ENCODE measurements at places on chromosomes 1 and 21.

GRCh38 chr1:240058049-240058448, 33.6 kb upstream of the FMN2 start:
- DNase-seq = no peak

- DNase-seq = no peak
Measured at GRCh38 chr1:74937176-74937575, 197.0 kb upstream of the LHX8 start.

- DNase-seq = no peak
Measured at GRCh38 chr1:63928186-63929105, 154.6 kb downstream of the ROR1 start.

DNA sequence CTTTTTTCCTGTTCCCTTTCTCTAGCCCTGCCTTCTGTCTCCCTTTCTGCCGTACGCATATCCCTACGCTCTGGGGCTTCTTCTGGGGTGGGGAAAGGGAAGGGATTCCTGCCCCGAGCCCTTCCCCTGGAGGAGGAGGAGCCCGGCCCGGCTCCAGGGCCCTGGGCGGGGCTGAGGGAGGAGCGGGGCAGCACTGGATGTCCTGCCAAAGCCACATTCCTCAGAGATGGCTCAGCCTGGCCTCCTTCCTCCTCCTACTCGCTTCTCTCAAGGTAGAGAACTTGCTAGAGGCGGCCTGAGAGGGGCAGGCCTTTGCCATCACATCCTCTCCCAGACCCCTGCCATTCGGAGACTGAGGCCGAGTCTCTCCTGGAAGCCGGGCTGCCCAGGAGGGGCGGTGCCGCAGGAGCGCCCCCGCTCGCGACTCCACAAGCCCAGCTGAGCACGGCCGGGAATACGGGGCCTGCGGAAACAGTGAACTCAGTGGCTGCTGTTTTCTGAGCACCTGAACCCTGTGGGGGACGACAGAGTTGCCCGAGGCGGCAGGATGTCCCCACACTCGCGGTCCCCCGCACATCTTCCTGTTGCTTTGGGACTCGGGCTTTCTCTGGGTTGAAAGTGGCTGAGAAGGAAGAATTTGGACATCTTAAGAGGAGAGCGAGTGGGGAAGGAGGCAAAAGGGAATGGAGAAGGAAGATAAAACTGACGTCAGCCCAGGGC, 12.2 kb downstream of the ADAMTSL4 start:
- DNase-seq = peak; percentile 78

GRCh38 chr1:240533154-240533780, 78.7 kb downstream of the GREM2 start:
- DNase-seq = no peak

- no peak for DNase-seq
Measured at GRCh38 chr1:173424782-173425407, 52.2 kb upstream of the PRDX6 start.

- no peak for DNase-seq
Measured at GRCh38 chr1:25580927-25581326, 35.7 kb upstream of the MAN1C1 start.

- no peak for DNase-seq
Measured at GRCh38 chr1:42952303-42953001, 6.2 kb downstream of the SLC2A1 start.

- DNase-seq = no peak
Measured at GRCh38 chr1:21323091-21323490, 32.8 kb upstream of the ECE1 start.

DNA sequence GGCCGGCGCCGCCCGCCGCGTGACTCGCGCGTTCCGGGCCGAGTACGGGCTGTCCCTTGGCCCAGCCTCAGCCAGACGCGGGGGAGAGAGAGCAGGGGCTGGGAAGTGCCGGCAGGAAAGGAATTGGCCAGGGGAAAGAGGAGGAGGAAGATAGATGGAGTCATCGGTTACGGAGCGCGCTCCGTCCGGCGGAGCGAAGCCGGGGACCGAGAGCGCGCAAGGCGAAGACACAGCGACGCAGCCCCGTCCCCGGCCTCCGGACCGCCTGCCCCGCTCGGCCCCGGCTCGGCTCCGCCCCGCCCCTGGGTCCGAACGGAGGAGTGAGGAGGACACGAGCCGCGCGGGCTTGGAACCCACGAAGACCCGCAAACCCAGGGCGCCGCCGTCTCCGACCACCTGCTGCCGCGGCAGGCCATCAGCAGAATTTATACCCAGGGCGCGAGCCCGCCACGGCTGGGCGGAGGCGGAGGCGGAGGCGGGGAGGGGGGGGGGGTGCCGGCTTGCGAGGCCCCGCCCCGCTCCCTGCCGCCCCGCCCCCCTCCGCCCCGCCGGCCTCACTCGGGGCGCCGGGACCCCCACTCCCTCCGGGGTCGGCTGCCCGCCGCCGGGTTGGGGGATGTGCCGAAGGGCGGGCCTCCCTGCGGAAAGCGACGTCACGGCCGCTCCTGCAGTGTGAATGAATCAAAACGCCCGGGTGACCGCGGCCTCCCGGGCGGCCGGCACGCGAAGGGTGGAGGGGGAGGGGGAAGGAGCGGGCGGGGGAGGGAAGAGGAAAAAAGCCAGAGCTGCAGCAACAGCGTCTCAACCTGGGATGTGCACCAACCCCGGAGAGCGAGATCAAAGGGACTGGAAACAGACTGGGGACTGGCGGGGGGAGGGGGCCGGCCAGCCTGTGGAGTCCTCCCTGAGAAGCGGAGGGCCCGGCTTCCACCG, at the start of gene LHX4:
Gene LHX4, plus strand, starts transcription at position 782 of the 933 bp plus-strand sequence. CDS start 266 bp downstream, outside the sequence.
- DNase-seq = peak; percentile 35

DNA sequence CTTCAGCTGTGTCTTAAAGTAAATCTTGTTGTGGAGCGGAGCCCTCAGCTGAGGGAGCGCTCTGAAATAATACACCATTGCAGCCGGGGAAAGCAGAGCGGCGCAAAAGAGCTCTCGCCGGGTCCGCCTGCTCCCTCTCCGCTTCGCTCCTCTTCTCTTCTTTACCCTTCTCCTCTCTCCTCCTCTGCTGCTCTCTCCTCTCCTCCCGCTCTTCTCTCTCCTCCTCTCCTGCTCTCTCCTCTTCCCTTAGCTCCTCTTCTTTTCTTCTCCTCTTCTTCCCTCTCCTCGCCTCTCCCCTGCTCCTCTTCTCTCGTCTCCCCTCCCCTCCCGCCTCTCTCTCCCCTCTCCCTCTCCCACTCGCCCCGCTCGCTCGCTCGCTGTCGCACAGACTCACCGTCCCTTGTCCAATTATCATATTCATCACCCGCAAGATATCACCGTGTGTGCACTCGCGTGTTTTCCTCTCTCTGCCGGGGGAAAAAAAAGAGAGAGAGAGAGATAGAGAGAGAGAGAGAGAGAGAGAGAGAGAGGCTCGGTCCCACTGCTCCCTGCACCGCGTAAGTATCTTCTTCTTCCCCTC, at the start of gene PROX1:
Gene PROX1, plus strand, starts transcription at position 47 of the 580 bp plus-strand sequence. CDS start 8,563 bp downstream, outside the sequence.
- peak; percentile 21 for DNase-seq

DNA sequence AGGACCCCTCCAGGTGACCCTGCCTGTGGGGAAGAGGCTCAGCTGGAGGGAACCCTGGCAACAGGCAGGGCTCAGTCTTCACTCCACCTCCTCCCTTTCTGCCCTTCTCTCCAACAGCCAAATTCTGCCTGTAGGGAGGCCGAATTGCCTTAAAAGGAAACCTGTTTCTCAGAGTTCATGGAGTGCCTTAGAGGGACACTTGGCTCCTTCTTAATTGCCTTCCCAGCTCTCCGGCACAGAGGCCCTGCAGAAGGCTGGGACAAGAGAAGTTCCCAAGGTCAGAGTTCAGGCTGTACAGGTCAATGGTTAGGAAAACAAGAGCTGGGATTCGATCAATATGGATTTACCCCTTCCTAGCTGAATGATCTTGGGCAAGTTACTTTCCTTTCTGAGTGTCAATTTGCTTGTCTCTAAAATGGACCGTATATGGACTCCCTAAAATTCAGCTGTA, 6.2 kb downstream of the CSRP1 start:
- no peak for DNase-seq

- DNase-seq = no peak
Measured at GRCh38 chr1:98698625-98699024, 37.1 kb downstream of the SNX7 start.

DNA sequence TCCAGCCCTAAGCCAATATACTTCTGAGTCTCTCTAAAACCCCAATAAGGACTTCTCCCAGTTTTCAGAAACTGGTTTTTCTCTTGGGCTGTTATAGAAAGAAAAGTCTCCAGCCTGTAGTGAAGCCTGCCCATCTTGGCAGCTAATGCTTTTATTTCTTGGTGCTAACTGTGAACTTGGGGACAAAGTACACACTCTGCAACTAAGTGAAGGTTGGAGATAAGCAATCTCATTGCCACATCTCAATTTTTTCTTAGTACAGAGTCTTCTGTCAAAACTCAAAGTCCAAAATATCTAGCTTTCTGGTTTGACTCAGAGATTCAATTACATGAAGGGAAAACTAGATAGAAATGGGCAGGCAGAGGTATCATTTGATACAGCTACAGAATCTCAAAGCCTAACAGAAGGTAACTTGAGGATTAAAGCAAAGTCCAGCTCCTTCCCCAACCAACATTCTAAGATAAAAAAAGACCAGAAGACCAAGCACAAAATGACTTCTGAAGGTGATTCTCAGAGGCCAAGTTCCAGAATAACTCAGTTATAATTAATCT, 14.0 kb downstream of the AK2 start:
- DNase-seq = no peak

DNA sequence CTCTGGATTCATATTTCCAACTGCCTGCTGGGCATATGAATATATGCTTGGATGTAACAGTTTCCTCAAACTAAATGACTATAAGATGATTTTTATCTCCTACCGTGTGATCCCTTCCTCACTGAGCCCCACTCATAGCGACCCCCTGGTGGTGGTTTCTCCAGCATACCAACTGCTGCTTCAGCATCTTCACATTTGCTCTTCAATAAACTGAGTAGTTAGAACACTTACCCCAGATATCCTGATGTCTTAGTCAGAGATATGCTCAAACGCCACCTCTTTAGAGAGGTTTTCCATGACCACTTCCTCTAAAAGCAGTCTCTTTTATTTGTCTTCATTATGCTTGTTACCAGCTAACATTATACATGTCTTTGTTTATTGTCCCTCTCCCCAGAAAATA, 10.2 kb upstream of the HNRNPR start:
- no peak for DNase-seq

- DNase-seq = no peak
Measured at GRCh38 chr1:12578860-12579422, 39.1 kb downstream of the DHRS3 start.

- DNase-seq = no peak
Measured at GRCh38 chr1:32388641-32389040, 5.6 kb downstream of the BSDC1 start.

- DNase-seq = no peak
Measured at GRCh38 chr1:43868741-43869067, 64.9 kb upstream of the ARTN start.
